ENCODE measurements at places on chromosomes 6 and 20.
A peak's percentile ranks its signal among the peaks of the same experiment; 100 is the strongest.

- DNase-seq = no peak
Measured at GRCh38 chr6:35367646-35368037, 25.3 kb downstream of the PPARD start.

GRCh38 chr20:9889270-9889981 is 50.5 kb upstream of the PAK5 start:
- DNase-seq = peak; percentile 10

DNA sequence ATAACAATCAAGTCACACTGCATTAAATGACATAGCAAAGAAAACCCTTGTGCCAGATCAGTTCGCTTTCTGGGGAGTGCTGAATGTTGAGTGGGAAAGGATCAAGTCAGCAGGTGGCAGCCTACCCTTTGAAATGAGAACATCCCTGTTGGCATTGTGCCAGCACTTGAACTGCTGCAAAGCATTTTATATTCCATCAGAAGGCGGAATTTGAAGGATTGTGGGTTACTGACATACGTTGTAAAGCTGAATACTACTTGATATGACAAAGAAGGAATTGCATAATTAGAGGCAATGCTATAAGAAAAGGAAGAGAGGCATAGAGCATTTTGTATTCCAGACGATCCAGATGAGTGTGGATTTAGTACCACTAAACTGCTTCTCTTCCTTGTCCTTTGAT is 26.5 kb downstream of the BCKDHB start:
- DNase-seq = no peak

- no peak for DNase-seq
Measured at GRCh38 chr20:24048024-24048611, 59.5 kb upstream of the GGTLC1 start.

DNA sequence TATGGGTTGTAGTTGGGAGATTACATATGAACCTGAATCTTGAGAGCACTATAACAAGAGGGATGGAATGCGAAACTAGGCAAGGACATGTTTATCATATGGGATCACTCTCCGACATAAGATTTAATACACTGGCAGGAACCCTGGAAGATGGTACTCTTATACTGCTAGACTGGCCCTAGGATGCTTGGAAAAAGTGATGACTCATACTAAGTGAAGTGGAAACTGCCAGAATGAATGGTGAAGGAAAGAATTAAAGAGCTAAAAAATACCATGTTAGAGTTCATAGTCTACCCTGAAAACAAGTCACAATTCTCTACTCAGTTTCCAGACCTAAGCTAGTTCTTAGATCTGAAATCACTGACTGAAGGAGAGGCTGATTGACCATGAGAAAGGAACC is 45.5 kb upstream of the THEMIS start:
- DNase-seq = no peak

DNA sequence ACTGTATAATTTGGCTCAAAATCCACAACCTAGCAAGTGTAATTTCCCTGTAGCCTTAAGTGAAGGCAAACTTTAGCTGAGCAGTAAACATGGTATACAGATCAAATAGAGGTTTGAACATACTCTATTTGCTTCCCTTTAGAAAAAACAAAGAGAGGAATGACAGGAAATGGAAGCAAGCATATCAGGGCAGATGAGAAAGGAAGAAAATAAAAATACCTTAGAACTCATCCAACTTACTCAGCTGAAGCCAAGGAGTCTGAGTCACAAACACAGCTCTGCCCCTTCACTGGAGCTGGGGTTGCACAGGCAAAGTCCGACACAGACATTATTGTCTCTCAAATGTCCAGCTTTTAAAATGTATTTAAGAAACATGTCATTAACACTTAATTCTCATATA is 379.9 kb upstream of the IRAK1BP1 start:
- no peak for DNase-seq

DNA sequence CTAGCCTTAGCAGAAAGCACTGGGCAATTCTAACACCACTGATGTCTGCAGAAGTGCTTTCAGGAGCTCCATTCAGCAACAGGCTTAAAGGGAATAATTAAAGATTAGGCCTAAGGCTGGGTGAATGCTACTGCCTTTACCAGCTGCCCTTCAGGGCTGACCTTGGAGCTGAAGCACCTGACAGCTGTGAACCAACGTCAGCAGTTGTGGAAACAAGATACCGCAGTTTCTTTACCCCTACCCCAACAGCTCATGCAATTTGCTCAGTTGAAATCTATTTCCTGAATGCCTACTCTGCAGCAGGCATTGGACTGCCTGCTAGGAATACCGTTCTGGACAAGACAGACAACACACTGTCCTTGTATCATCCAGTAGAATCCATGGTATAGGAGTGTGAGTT is 51.5 kb upstream of the ADTRP start:
- no peak for DNase-seq

GRCh38 chr6:40196135-40196518 is 261.9 kb upstream of the MOCS1 start:
- no peak for DNase-seq

DNA sequence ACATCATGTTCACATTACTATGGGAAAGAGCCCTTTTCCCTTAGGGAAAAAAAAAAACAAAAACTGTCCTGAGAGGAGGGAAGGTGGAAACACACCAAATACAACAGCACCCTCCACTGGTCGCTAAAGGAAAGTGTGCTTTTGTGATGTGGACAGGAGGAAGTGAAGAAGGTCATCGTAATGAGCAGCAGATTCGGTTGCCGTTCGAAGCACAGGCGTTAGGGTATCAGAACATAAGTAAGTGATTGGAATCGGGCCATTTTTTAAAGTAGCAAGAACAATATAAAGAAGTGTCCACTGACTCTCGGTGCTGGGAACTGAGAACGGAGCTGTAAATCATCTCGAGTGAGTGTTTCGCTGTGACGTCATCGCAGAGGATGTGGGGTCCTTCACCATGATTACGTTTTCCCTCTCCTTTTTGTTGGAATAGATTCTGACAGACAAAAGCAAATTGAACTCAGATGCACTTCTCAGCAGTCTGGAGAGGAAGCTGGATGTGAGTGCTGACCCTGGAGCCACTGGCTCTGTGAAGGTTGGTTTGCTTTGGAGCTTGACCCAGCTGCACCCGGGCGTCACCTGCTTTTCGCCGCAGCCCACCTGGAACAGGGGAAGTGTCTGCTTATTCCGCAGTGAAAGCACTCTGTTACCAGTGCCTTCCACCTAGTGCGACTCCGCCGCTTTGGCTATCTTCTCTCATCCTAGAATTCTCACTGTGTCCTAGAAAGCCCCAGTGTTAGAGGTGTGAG is 203.6 kb upstream of the GMDS start:
- DNase-seq = peak; percentile 58

DNA sequence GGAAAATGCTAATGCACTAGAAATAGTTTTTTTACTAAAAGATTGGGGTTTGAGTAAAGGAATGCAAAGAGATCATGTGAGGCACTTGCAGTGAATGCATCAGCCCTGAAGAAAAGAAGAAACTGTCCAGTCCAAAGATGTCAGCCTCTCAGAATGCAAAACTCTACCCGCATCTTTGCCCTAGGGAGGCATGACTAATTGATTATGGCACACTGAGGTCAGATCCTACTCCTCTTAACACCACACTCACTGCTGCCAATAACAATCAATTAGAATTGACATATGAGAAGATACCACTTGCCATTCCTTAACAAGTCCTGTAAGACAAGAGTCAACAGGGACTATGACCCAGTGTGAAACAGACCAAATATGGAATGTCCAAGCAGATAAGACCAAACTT is 262.3 kb upstream of the PLN start:
- no peak for DNase-seq

GRCh38 chr6:36309900-36310299 is 26.8 kb downstream of the BNIP5 start:
- DNase-seq = no peak

- DNase-seq = no peak
Measured at GRCh38 chr6:158030380-158031300, 49.0 kb downstream of the SYNJ2 start.

DNA sequence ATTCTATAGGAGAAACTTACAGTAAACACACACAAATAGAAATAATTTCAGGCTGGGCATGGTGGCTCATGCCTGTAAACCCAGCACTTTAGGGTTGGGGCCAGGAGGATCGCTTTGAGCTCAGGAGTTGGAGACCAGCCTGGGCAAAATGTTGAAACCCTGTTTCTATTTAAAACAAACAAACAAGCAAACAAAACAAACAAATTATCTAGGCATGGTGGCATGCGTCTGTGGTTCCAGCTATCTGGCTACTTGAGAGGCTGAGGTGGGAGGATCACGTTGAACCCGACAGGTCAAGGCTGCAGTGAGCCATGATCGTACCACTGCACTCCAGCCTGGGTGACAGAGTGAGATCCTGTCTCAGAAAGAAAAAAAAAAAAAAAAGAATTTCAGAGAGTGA is 64.0 kb downstream of the NHLRC1 start:
- no peak for DNase-seq

DNA sequence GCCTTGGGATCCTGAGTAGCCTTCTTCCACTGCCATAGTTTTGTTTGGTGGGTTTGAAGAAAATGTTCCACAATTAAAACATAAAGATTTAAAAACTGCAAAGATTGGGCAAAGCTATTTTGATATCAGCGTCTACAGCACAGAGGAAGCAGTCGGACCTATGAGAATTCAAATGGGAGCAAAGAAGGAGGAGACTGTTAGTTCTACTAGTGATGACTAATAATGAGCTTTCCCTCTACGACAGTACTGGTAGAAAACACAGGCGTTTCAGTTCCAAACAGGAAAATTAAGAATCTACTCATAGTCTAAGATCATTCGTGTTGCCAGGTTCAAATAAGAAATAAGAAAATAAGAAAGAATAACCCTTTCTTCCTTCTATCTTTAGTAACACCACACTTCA is 121.2 kb downstream of the INSM1 start:
- no peak for DNase-seq

GRCh38 chr20:7792150-7792869 is 147.9 kb downstream of the HAO1 start:
- DNase-seq = no peak

DNA sequence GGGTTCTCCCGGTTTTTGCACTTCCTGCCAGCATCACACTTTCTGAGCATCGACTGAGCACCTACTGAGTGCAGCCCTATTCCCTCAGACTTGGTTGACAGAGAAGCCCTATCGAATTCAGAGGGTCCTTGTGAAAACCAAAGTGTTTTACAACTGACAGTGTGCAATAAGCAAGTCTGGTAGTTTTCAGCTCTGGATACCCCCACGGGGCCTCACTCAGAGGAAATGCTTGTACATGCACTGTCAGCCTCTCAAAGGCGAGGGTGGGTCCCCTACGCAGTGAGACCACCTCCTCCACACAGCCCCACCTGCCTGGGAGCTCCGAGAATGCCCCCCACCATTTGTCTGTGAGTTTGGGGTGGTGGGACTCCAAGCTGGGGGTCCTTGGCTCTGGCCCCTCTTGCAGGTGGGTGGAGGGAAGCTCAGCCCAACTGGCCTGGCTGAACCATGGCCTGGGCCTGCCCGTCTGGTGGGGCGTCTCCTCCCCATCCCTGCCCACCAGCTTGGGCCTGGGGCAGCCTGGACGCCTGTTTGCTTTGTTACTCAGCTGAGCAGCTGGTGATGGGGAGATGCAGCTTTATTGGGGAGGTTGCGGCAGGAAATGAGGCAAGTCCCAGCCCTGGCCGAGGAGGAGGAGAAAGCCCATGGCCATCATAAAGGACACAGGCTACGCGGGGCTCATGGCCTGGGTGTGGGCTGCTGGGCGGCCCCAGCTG is 1.7 kb downstream of the SPDEF start:
- DNase-seq = no peak

DNA sequence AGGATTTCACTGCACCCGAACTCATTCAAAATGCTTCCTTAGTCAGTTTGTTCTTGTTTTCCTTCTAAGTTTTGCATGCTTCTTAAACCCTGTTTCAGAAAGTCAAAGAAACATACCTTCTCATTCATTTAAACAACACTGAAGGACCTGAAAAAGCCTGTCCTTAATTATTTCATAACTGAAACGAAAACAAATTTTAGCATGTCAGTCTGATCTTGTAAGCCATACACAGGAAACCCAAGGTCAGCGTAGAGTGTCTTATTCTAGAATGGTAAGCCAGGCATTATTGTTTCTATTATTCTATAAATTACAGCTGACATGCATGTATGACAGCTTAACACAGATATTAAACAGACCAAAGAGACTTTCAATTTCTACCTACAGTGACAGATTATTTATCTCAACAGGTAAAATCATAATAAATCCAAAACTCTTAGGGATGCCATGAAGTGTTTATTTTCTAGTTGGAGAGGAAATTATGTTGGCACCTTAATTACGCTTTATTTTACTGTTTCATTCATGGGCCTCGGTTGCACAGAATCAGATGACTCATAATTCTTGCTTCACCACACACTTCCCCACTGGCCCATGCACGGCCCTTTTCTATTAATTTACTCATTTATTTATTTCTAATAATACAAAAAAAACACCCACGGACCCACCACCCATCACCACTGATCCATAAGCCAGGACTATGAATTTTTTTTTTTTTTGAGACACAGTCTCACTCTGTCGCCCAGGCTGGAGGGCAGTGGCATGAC is 39.3 kb upstream of the DUSP22 start:
- no peak for DNase-seq

GRCh38 chr6:42520786-42521607 is 42.8 kb upstream of the UBR2 start:
- DNase-seq = peak; percentile 34

GRCh38 chr20:45576995-45577394 is 2.1 kb downstream of the WFDC8 start:
- no peak for DNase-seq

DNA sequence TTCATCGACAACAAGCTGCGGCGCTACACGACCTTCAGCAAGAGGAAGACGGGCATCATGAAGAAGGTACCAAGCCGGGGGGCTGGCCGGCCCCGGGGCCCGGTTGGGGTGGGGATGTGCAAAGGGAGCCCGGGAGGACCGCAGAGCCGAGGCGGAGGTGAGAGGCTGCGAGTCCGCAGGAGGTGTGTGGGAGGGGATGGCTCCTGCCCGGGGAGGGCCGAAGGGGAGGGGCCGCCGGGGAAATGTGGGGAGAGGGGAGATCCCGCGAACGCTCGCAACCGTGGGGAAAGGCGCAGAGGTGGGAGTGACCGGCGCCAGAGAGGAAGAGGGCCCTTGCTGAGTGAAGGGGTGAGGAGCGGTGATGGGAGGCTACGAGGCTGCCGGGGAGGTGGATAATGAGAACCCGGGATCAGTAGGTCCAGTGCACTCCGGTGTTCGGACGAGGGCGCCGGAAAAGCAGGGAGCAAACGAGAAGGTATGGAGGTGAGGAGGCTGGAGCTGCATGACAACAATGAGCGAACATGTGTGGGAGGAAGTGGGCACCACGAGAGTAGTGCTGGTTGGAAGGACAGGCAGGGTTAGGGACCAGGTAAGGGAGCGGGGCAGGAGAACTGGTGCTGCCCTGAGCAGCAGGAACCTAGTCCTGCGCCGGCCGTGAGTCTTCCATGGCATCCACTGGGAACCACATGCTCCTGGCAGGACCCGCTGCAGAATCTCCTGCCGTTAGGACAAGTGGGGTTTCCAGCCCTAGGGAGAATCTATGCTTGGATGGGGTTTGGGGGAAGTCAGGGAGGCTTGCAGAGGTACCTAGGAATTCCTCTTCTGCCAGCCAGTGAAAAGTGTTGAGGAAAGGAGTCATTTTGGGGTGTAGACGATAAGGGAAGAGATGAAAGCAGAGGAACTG is 1.3 kb downstream of the SRF start:
- no peak for DNase-seq

GRCh38 chr6:117555262-117555849 is 47.0 kb downstream of the GOPC start:
- DNase-seq = no peak

- DNase-seq = peak; percentile 81
Measured at GRCh38 chr20:1830240-1830639, 65.0 kb upstream of the SIRPA start.

GRCh38 chr6:131175564-131175963 is 40.3 kb downstream of the AKAP7 start:
- DNase-seq = no peak

GRCh38 chr6:166488076-166488685 is 98.3 kb downstream of the RAMACL start:
- DNase-seq = no peak

GRCh38 chr6:68108233-68108835 is 526.7 kb upstream of the ADGRB3 start:
- DNase-seq = peak; percentile 84

Measured in HS-5 (cell line).